ENCODE measurements at places on chromosomes 6 and 20. TPM values are rescaled to one million over a fixed set of nuclear protein-coding genes. Genes with fewer than 3 reads are reported as not detected.
A peak's percentile ranks its signal among the peaks of the same experiment; 100 is the strongest.

DNA sequence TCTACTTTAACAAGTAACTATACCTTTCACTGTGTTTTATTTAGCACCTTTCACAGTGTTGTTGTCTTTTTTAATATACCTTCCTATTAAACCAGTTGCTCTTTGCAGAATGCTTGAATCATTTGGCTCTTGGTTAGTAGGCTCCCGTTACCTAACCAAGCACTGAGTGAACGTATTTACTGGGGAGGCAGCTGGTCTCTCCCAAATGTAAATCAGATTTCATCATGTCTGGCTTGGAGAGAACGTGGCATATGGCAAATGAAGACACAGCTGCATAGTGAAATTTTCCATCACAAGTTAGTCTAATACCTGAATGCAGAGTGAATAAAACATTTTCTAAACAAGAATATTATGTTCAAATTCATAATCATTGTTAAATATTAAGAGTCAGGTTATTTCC, 12.4 kb downstream of the HTR1E start:
- no peak for DNase-seq

ELOVL4 gene
- not detected for total RNA-seq

STMN3 gene
- 1.5 TPM for total RNA-seq

DNA sequence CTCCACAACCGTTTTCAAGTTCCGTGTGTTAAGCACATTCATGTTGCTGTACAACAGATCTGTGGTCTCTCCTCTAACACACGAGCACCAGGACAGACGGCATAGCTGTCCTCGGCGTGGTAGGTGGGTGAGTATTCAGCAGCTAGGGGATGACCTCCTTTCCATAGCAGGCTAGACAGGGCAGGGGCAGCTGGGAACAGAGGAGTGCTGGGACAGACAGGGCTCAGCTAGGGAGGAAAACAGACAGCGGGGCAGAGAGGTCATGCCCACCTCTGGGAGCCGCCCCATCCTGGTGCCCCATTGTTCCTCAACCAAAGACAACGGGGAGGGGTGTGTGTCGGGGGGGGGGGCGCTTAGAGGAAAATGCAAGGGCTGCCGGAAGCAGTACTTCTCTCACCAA, 271.5 kb upstream of the FOXQ1 start:
- no peak for DNase-seq

DNA sequence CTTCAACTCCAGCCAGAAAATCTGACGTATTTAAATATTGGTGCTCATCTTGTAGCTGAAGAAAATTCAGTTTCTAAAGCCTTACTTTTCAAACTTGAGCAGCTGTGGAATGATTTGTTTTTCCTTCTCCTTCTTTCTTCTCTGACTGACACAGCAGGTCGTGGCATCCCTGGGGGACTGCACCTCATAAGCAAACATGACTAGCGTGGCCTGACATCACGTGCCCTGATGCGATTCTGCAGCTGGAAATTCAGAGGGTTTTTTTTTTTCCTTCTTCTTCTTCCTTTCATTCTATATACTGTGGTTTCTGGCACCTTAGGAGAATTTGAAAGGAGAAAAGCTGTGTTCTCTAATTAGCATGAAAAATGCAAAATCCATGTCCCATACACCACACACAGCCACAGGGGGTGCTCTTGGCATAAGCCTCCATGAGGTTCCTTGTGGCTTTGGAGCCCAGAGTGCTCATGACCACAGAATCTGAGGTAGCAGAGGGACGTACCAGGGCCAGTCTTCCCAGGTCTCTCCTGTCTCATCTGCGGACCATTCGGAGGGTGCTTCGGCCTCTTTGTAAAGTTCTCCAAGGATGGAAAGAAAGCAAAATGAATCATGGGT, 258.5 kb upstream of the CDH4 start:
- DNase-seq: no peak

TMEM170B gene
- total RNA-seq: 4.3 TPM

MOG gene
- total RNA-seq: not detected

AK9 gene
- 1.6 TPM for total RNA-seq

- no peak for DNase-seq
Measured at GRCh38 chr6:68911811-68912210, 276.7 kb downstream of the ADGRB3 start.

DNA sequence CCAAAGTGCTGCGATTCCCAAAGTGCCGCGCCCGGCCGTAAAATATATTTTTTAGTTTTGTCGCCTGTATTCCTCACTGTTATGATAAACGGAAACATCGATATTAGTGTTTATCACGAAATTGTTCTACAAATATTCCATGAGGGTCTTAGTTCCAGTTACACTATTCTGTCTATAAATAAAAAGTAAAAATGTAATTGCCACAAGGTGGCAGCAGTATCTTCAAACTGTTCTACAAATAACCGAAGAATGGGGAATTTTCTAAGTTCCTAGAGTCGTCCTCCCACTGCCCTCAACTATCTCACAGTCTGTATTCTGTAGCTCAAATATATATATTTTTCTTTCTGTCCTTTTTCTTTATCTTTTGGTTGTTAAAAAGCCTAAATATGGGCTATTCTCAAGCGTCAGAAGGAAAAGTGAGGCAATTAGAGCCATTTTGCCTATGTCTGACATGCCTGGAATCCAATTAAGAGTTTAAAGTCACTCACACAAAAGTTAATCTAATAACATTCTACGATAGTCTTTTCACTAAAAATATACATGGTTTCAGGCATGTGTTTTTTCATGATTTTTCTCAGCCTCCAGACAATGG, 14.2 kb upstream of the FAM162B start:
- DNase-seq: no peak

SPATS1 gene
- total RNA-seq: not detected

GRCh38 chr6:43489277-43490072, 12.1 kb downstream of the TJAP1 start:
- DNase-seq: no peak

DNA sequence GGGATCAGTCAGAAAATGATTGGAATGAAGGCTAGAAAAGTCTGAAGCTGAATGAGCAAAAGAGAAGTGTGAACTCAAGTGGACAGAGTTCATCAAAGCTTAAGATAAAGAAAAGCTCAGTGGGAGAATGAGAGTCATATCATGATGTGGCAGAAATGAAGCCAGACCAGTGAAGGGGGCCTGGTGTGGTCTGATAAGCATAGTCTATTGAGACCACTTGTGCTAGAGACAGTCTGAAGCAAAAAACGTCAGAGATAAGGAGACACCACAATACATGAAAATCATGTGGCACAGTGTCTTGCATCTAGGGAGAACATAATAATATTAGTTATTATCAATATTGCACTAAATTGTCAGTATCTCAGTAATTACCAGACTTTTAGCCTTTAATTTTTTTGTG, 601.5 kb downstream of the UTRN start:
- no peak for DNase-seq

DNA sequence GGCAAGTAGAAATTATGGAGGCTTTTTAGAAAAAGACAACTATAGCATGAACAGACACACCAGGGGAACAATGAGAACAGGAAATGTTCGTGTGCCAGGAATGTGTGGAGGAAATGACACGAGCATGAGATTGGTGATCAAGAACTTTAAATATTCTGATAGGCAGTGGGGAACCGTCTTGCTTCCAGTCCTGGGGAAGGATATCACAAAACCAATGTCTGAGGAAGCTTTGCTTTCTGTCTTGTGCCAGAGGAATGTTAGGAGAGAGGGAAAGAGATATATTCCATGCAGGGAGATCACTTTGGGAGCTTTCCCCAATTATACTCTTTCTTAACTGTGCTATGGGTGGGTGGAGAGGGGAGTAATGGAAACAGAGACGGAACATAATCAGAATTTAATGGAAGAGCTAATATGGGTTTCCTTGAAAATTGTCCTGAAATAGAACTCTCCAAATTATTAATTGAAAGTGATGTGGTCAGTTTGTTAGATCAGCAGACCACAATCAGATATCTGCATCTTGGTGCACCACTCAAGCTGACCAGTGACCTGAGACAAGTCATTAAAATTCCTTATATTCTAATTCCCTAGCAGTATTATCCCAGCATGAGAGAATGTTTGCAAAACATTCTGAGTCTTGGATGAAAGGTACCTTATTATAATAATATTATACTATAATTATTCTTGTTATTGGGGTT, 178.2 kb downstream of the SOX4 start:
- DNase-seq: no peak

DNA sequence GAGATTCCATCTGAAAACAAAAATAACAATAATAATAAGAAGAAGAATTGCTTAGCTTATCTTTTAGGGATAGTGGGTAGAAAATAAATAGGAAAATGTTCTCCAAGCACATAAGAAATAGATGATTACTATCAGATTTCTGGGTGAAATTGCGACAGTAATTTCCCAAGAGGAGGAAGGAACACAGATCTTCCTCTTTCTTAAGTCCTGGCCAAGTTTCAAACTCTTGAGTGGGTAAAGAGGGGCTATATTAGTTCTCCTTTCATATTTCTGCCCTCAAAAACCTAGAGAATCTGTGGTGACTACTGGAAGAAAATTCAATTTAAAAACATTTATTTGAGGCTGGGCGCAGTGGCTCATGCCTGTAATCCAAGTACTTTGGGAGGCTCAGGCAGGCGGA, 63.7 kb downstream of the PHACTR2 start:
- DNase-seq: no peak

DNA sequence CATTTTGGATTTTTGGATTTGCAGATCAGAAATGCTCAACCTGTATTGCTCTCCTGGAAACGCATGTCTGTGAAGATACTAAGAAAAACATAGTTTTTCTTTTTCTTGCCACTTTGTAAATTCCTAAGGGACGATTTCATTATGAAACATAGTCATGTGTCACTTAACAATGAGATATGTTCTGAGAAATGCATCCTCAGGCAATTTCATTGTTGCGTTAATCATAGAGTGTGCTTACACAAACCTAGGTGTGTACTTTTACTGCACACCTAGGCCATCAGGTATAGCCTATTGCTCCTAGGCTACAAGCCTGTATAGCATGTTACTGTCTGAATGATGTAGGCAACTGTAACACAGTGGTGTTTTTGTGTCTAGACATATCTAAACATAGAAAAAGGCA, 13.4 kb upstream of the THEMIS start:
- DNase-seq: no peak

GRCh38 chr6:79699606-79700005, 68.5 kb downstream of the SH3BGRL2 start:
- no peak for DNase-seq

FBXL4 gene
- 10.5 TPM for total RNA-seq

GRCh38 chr6:35497571-35498421, 917 bp upstream of the TEAD3 start:
- no peak for DNase-seq

- DNase-seq: no peak
Measured at GRCh38 chr6:63936399-63936798, 300.8 kb downstream of the PHF3 start.

CLPSL2 gene
- not detected for total RNA-seq

- DNase-seq: peak; percentile 70
Measured at GRCh38 chr6:139625998-139626975, 251.8 kb upstream of the CITED2 start.

PACRG gene
- 1.8 TPM for total RNA-seq

DNA sequence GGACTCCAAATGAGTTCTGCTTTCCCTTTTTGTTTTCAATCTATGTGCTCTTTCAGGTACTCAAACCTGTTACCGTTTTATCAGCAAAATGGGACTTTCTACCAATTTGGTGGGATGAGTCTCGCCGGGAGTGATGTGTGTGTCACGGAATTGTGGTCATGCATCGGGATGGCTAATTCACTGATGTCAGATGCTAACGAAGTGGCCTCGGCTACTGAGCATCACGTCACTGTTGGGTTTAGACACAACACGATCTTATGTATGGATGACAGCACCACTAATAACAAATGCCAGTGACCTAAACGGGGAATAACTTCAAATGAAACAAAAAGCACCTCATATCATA, 1.6 kb upstream of the PCK1 start:
- DNase-seq: no peak

ANKS1A gene
- 13.4 TPM for total RNA-seq

- no peak for DNase-seq
Measured at GRCh38 chr6:169659820-169660610, 41.8 kb downstream of the WDR27 start.

DNA sequence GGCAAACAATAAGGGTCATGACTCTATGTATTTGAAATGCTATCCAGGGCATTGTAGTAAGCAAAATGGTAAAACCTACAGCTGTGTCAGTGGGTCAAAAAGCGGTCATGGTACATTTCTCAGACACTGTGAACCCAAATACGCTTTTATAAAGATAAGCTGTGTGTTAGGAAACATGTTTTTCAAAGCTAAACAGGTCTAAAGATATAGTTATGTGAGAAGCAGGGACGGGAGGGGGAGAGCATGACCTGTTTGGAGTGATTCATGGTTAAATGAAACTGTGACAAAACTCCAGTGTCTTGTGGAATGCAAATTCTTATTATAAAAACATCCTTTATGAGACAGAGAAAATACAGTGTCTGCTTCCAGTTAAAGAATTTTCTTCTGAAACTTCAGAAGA, 205.4 kb upstream of the BMP2 start:
- DNase-seq: no peak

DNA sequence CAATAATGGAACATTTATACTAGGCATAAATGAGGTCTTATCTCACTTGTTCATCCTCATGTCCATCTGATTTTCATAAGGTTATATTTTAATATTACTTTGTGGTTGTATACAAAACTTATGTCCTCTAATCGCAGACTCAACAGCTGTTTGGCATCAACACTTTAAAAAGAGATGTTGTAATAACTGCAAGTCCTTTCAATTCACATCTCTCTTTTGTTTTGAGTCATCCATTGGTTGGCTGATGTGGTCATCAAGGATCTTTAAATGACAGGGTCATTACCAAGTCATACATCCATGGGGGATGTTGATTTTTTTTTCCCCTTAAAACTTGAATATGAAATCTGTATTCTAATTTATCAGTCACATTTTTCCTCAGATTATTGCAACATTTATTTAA, 299.4 kb upstream of the NRSN1 start:
- DNase-seq: no peak

SCRT2 gene
- total RNA-seq: not detected

- DNase-seq: no peak
Measured at GRCh38 chr6:97214671-97215070, 68.3 kb downstream of the MMS22L start.

SRC gene
- 9.6 TPM for total RNA-seq

- DNase-seq: no peak
Measured at GRCh38 chr6:104771258-104771832, 88.4 kb downstream of the HACE1 start.

GRCh38 chr6:127191716-127192115, 73.2 kb downstream of the RSPO3 start:
- DNase-seq: no peak

FNDC1 gene
- total RNA-seq: 0.10 TPM

All from left lobe of liver (tissue), 2 donors.